ENCODE measurements at places on chromosomes 5 and 9. TPM values are rescaled to one million over a fixed set of nuclear protein-coding genes. Genes with fewer than 3 reads are reported as not detected.

GRCh38 chr5:118967059-118967508 lies 21.3 kb downstream of the DTWD2 start:
- H3K4me3 ChIP-seq = no peak overlapping the region
- H3K27ac ChIP-seq = no peak overlapping the region
- no peak for DNase-seq
- H3K4me1 ChIP-seq = no peaks in the 10 kb centered on the region

DNA sequence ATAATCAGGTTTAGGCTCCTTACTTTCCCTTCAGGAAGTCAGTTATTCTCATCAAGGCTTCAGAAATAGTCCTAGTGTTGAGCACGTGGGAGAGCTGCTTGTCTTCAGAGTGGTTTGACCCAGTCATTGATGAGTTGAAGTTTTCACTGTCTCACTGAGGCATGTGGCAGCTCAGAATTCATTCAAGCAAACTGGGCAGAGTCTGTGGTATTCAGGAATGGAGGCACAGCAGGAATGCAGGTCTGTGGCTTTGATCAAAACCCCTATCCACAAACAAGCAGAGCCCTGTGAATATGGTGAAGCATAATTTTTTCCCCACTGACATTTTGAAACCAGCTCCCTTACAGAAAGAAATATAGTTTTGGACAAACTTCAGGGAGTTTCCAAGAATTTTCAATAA lies 207.3 kb downstream of the CD180 start:
- DNase-seq = no peak
- no peak overlapping the region for H3K4me3 ChIP-seq
- no peak overlapping the region for H3K27ac ChIP-seq
- no peaks in the 10 kb centered on the region for H3K36me3 ChIP-seq
- H3K27me3 ChIP-seq = no peaks in the 10 kb centered on the region

- H3K4me3 ChIP-seq = no peak overlapping the region
- H3K27ac ChIP-seq = no peak overlapping the region
- no peaks in the 10 kb centered on the region for H3K36me3 ChIP-seq
- H3K27me3 ChIP-seq = no peaks in the 10 kb centered on the region
Measured at GRCh38 chr9:131423171-131423581, 29.3 kb downstream of the PRRC2B start.

- H3K4me3 ChIP-seq = no peak overlapping the region
- no peaks in the 10 kb centered on the region for H3K36me3 ChIP-seq
- H3K4me1 ChIP-seq = peaks cover 14% of the 10 kb centered on the region
- H3K27me3 ChIP-seq = no peaks in the 10 kb centered on the region
Measured at GRCh38 chr5:76742583-76742982, 26.7 kb downstream of the F2R start.

DNA sequence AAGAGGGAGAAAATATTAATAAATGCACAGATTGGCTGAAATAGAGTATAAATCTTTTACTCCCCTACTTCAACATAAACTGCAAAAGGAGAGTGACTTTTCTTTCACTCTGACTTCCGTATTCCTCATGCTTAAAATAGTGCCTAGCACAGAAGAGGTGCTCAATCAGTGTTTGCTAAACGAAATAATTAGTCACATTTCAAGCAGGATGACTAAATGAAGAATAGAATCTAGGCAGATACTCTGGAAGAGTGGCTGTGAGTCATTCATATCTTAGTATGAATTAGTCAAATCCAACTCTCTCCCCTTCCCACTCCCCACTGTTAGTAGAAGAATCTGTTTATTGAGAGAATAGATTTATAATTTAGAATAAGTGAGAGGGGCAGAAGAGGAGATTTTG lies 4.8 kb downstream of the CD274 start:
- H3K27ac ChIP-seq = no peak overlapping the region
- no peak for DNase-seq
- H3K36me3 ChIP-seq = no peaks in the 10 kb centered on the region
- H3K4me3 ChIP-seq = no peak overlapping the region

The GHR gene
- total RNA-seq = not detected

DNA sequence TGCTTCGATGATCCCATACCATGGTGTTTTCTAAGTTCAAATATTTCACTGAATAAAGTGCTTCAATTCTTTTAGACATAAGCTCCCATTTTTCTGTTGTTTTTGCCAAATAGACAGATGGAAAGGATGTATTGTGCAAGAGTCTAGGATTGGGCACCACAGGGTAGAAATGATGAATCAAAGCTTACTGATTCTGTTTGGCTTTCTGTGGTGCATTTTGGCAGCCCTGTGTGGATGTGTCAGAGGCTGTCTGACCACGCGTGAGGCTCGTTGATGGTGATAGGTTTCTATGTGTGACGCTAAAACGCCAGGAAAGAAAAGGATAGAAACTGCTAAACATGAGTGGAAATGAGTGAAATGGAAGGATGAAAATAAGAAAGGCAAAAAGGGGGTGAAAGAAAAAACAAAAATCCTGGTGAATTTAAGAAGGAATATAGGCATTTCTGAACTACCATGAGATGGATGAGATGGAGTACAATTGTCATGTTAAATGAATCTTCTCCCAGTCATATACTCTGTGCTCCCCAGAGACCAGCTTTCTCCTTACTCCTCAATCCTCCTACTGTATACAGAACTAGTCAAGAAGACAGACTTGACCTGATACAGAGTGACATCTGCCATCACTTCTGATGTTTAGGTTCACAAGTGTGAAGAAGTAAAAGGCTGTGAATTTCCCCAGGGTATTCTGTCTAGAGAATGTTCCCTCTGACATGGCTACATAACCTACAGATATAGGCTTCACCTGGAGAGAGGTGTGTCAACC lies 54.4 kb downstream of the ANKH start:
- no peaks in the 10 kb centered on the region for H3K27me3 ChIP-seq
- DNase-seq = peak; percentile 10
- no peak overlapping the region for H3K4me3 ChIP-seq

- H3K27me3 ChIP-seq = peaks cover 83% of the 10 kb centered on the region
- DNase-seq = peak; percentile 87
- peaks cover 11% of the 10 kb centered on the region for H3K4me1 ChIP-seq
- no peaks in the 10 kb centered on the region for H3K36me3 ChIP-seq
- no peak overlapping the region for H3K27ac ChIP-seq
Measured at GRCh38 chr5:73911761-73912393, 285.9 kb downstream of the ARHGEF28 start.

GRCh38 chr5:146785065-146785464 lies 93.5 kb downstream of the PPP2R2B start:
- no peaks in the 10 kb centered on the region for H3K36me3 ChIP-seq
- H3K4me3 ChIP-seq = no peak overlapping the region
- DNase-seq = no peak
- no peak overlapping the region for H3K27ac ChIP-seq
- peaks cover 37% of the 10 kb centered on the region for H3K27me3 ChIP-seq

DNA sequence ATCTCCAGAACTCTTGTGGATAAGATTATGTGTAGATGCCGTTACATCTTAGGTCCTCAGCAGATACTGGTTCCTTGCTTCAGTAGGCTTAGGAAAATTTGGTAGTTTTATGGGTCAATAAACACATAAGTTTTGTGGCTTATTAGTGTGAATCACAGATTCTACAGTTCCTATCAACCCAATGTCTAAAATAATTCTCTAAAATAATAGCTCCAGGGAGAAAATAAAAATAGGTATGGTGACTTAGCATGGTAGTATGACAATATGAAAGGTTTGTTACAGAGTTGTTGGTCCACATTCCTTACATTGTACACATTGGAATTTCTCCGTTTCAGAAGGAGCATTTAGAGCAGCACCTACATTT lies 91.7 kb downstream of the AOPEP start:
- DNase-seq = no peak
- no peak overlapping the region for H3K4me3 ChIP-seq
- H3K27ac ChIP-seq = no peak overlapping the region
- no peaks in the 10 kb centered on the region for H3K27me3 ChIP-seq

DNA sequence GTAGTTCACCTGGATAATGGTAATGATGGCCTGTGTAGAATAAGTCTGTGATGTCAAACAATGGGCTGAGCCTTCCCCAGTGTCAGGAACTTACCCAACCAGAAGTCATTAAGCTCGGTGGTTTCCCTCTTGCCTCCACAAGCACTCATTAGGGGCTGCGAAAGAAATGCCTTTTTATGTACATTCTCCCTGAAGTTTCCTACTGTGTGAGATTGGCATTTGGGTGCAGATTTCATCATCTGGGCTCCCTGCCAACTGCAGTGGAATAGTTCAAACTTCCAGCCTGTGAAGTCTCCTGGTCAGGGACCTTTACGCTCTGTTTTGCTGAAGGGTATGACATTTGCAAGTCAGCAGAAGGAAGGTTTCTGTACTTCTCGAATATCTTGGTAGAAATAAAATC lies 41.6 kb upstream of the TMEM215 start:
- H3K4me1 ChIP-seq = no peaks in the 10 kb centered on the region
- no peak overlapping the region for H3K27ac ChIP-seq
- DNase-seq = peak; percentile 31
- no peak overlapping the region for H3K4me3 ChIP-seq
- no peaks in the 10 kb centered on the region for H3K36me3 ChIP-seq

GRCh38 chr5:118224546-118224945 lies 763.8 kb downstream of the DTWD2 start:
- DNase-seq = no peak
- H3K27ac ChIP-seq = no peak overlapping the region
- no peak overlapping the region for H3K4me3 ChIP-seq
- no peaks in the 10 kb centered on the region for H3K27me3 ChIP-seq
- no peaks in the 10 kb centered on the region for H3K36me3 ChIP-seq

DNA sequence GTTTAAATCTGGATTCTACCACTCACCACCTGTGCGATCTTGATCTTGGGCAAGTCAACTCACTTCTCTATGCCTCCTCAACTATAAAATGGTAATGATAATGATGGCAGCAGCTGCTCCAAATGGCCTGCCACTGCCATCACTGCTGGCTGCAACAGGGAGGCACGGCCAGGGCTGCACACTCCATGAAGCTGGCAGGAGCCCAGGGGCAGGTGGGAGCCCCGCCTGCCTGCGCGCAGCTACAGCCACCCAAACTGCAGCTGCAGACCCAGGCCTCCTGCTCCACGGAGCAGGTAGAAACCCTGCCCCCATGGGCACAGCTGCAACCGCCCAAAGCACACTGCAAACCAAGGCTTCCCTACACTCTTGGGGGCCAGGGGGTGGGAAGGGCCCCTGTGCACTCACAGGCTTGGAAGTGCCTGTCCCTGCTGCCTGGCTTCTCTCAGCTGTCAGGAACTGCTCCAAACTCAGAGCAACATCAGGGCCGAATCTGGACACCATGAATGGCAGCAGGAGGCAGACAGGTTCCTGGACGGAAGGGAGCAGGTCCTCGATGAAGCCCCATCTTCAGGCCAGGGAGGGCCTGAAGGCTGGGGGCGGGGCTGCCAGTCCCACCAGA lies 57.6 kb downstream of the PRELID2 start:
- H3K4me3 ChIP-seq = no peak overlapping the region
- H3K27me3 ChIP-seq = no peaks in the 10 kb centered on the region
- peaks cover 16% of the 10 kb centered on the region for H3K36me3 ChIP-seq
- DNase-seq = no peak
- no peak overlapping the region for H3K27ac ChIP-seq

The PCDHAC1 gene
- total RNA-seq = 8.8 TPM

The NPR3 gene
- total RNA-seq = 6.0 TPM

- no peaks in the 10 kb centered on the region for H3K4me1 ChIP-seq
- no peak overlapping the region for H3K27ac ChIP-seq
- DNase-seq = no peak
- H3K4me3 ChIP-seq = no peak overlapping the region
Measured at GRCh38 chr5:155620821-155621410, 607.4 kb downstream of the KIF4B start.

- no peak for DNase-seq
- no peak overlapping the region for H3K27ac ChIP-seq
- H3K4me3 ChIP-seq = no peak overlapping the region
Measured at GRCh38 chr5:56535347-56535746, 280.0 kb upstream of the MAP3K1 start.

The DNAI1 gene
- total RNA-seq = not detected

- H3K36me3 ChIP-seq = no peaks in the 10 kb centered on the region
- no peaks in the 10 kb centered on the region for H3K27me3 ChIP-seq
- DNase-seq = peak; percentile 61
- peaks cover 4% of the 10 kb centered on the region for H3K4me1 ChIP-seq
- H3K4me3 ChIP-seq = no peak overlapping the region
- H3K27ac ChIP-seq = no peak overlapping the region
Measured at GRCh38 chr5:21802869-21803490, 1050.2 kb downstream of the CDH12 start.

DNA sequence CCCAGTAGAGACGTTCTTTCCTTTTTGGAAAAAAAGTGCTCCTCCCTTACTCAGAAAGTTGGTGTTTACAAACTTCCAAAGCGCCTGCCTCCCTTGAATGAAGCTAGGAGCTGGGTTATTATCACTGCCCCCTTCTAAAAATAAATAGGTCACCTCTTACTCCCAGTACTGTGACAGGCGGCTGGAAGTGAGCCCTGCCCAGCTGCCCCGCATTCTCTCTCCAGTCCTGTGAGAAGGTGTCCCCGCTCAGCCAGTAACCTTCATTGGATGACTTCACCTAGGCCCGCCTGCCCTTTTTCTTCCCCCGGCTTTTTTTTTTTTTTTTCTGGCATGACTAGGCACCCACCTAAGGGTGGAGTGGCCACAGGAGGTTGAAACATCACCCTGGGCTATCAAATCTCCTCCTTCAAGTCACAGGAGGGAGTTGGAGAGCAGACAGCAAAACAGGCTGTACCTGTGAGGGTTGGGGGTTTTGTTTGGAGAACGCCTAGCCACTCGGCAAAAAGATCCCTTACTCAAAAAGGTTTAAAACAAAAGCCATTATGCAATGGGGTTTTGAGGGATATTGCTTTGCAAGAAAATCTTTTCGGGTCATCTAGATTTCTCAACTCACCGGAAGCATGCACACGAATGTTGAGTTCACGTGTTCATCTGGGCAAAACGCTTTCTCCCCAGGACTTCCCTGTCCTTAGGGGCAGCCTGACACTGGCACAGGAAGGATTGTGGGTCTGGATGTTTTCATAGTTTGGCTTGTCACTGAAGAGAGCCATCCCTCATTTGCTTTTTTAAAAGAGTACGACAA lies 43.3 kb upstream of the ZNF622 start:
- no peak for DNase-seq
- no peak overlapping the region for H3K27ac ChIP-seq
- H3K36me3 ChIP-seq = no peaks in the 10 kb centered on the region
- H3K4me3 ChIP-seq = no peak overlapping the region
